ENCODE measurements at places on chromosomes 4 and X. TPM values are rescaled to one million over a fixed set of nuclear protein-coding genes. Genes with fewer than 3 reads are reported as not detected.

DNA sequence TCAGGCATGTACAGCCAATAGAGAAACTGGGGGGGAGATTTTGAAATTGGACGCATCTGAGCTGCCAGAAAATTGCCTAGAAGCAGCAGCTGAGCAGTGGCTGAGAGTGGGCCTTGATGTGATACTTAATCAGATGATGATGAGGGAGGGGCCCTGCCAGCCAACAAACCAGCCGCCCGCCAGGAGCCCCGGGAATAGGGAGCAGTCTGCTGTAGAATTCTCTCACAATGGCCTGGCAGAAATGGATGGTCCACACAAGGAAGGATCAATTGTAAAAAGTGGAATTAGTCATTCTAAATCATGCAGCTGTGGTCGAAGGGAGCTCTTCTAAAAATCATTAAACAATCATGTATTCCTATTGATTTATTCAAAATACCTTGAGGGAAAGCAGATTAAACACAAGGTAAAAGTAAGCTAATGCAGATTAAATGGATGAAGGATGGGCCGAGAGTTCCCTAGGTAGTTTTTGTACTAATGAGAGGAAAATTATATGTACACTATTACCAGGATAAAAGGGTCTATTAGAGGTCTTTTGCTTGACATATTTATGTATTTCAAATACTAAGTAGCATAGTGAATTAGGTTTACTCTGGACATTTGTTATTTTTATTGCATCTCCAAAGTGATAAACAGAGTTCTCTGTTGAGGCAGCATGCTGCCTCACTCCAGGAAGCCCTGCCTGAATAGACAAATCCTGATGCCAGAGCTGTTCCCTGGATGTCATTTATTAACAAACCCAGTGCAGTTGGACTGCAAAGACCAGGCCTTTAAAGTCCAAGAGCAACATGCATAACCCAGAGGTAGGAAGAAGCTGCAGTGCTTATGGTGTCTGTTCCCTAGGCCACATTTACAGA lies 91.3 kb downstream of the NKX6-1 start:
- no peaks in the 10 kb centered on the region for H3K27me3 ChIP-seq
- no peaks in the 10 kb centered on the region for H3K4me1 ChIP-seq
- no peaks in the 10 kb centered on the region for H3K36me3 ChIP-seq
- H3K4me3 ChIP-seq: no peak overlapping the region

- H3K4me3 ChIP-seq: no peak overlapping the region
- DNase-seq: no peak
- no peak overlapping the region for H3K27ac ChIP-seq
- H3K4me1 ChIP-seq: no peaks in the 10 kb centered on the region
- H3K36me3 ChIP-seq: no peaks in the 10 kb centered on the region
These were observed 257.7 kb upstream of the GNPDA2 start for GRCh38 chr4:44984083-44984482.

DNA sequence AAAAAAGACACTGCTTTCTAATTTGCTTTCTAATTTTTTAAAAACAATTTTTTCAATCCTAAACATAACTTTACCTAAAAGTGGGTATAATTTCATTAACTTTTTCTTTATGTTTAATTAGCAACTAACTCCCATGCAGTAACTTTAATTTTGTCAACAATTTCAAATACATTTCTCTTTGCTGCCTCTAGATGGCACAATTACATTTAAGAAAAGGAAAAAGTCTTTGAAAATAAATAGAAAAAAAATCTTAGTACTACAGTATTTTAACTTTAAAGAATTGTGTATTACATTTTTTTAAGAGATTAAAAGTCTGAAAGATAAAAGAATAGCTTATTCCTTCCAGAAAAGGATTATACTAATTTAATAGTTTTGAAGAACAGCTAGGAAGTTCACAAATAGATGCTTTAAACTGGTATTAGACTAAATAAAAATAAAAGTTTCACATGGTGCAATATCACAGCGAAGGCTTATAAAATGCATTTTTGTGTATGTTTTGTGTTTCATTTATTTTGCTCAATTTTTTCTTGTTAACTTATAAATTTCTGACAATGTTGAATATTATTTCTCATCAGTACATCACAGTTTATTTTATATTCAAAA lies 105.1 kb downstream of the ADGRA3 start:
- no peak overlapping the region for H3K4me3 ChIP-seq
- H3K4me1 ChIP-seq: no peaks in the 10 kb centered on the region
- H3K36me3 ChIP-seq: no peaks in the 10 kb centered on the region
- H3K27me3 ChIP-seq: no peaks in the 10 kb centered on the region

GRCh38 chr4:6854098-6854744 lies 55.4 kb upstream of the TBC1D14 start:
- no peak for DNase-seq
- peak overlapping the region; percentile 57 for H3K27ac ChIP-seq
- no peak overlapping the region for H3K4me3 ChIP-seq
- peaks cover 11% of the 10 kb centered on the region for H3K36me3 ChIP-seq

DNA sequence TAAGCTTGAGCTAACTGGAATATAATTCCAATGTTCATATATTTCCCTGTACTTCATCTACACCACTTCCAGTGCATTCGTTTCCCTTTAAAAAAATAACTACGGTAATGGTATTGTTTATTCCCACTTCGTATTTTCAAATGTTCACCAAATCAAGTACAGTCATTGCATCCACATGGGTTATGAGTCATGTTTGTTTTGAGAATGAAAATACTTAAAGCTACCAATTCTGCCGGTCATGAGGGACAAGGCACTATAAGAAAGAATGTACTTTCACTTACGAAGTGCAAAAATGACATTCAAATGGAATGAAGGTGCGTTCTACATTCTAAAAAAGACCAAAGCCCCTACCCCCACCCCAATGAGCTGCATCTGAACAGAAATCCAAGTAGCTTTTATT lies 174.4 kb upstream of the FGF13 start:
- DNase-seq: no peak
- H3K4me3 ChIP-seq: no peak overlapping the region
- no peak overlapping the region for H3K27ac ChIP-seq
- peaks cover 18% of the 10 kb centered on the region for H3K27me3 ChIP-seq

The ZNF718 gene
- 10.8 TPM for total RNA-seq

The FAM184B gene
- not detected for total RNA-seq

The TMPRSS11E gene
- not detected for total RNA-seq

The EGFL6 gene
- total RNA-seq: 5.0 TPM

Data from natural killer cell treated with Interleukin-12 subunit alpha and Interleukin-12 subunit beta and Interleukin-15 and Interleukin-18, amount 100 ng/mL, for 72 hours (primary cell).